ENCODE measurements at places on chromosomes 13 and 19.

DNA sequence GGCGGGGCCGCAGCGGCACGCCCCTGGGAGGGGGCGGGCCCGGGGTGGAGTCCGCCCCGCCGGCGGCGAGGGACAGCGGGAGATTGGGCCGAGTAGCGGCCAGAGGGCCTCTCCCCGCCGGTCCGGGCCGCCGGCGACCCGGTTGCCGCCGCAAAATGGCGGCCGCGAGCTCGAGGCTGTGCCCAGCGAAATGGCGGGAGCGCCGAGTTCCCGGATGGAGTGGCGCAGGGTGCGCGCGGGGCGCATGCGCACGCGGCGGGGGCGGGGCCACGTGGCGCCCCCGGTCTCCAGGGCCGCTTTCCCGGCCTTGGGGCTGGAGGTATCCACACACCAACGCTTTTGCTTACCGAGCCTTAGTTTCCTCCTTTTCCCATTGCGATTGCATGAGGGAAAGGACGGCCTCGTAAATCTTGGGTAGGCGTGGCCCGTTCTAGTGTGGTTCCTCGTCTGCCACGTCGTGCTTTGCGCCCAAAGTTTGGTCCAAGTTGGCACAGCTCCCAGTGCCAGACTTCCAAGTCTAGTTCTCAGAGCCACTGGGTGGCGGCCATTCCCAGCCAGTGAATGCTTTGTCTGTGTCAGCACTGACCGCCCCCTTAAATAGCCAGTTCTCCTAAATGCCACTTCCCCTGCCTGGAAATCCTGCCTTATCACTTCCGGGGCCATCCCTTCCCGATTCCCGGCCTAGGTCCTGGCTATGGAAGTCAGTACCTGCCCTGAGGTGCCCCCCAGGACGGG is 513 bp downstream of the CIRBP start:
- DNase-seq = peak; percentile 87

GRCh38 chr13:103022336-103022735 is 43.9 kb downstream of the SLC10A2 start:
- DNase-seq = no peak

GRCh38 chr19:29771708-29772414 is 39.9 kb upstream of the CCNE1 start:
- DNase-seq = peak; percentile 47

DNA sequence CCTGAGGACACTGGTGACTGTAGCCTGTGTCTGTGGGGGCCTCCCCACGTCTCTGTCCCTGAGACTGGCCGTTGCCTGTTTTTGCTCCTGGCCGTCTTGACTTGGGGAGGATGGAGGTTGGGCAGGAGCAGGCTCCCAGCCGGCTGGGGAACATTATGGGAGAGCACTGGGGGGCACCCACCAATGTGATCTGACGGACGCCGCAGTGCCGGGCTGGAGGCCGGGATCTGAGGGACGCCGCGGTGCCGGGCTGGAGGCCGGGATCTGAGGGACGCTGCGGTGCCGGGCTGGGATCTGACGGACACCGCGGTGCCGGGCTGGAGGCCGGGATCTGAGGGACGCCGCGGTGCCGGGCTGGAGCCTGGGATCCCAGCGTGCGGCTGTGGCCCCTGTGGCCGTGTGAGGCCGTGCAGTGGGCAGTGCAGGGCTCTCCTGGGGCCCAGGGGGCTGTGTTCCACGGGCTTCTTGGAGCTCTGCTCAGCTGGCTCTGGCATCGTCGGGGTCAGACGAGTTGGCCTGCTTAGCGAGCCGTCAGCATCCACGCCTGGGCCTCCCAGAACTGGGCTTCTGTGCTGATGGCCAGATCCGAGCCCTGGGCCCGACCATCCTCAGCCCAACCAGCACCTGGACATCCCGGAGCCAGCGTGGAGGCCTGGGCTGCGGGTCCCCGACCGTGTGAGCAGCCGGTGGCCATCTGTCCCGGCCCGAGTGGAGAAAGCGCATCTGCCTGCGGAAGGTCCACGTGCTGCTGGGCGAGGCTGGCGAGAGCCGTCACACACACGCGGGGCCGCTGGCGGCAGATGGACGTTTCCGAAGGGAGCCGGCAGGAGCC is 45.8 kb downstream of the GAS6 start:
- no peak for DNase-seq

GRCh38 chr13:91546900-91547299 is 148.5 kb downstream of the GPC5 start:
- no peak for DNase-seq

- DNase-seq = no peak
These were observed 3.0 kb upstream of the IL12RB1 start for GRCh38 chr19:18089726-18090125.

GRCh38 chr19:49415102-49415809 is 8.0 kb downstream of the PTH2 start:
- DNase-seq = no peak

DNA sequence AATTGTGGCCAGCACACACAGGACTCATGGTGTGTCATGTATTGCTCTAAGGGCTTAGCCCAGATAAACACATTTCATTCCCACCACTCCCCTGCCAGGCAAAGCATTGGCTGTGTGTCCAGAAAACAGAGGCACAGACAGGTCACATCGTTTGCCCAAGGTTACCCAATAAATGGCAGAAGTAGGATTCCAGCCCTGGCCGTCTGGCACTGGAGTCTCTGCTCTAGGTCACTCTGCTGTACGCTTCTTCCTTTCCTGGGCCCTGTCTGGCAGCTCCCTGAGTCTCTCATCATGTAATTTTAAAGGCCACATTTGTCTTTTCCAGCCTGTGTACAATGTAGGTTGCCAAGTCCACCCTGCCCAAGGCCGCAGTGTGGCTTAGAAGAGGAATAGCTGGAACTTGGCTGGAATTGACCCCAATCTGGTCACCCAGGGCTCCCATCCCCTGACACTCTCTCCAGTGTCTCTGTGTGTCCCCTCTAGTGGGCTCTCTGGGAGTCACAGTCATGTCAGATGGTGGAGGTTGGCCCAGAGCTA is 264.5 kb upstream of the TSHZ3 start:
- DNase-seq = no peak

DNA sequence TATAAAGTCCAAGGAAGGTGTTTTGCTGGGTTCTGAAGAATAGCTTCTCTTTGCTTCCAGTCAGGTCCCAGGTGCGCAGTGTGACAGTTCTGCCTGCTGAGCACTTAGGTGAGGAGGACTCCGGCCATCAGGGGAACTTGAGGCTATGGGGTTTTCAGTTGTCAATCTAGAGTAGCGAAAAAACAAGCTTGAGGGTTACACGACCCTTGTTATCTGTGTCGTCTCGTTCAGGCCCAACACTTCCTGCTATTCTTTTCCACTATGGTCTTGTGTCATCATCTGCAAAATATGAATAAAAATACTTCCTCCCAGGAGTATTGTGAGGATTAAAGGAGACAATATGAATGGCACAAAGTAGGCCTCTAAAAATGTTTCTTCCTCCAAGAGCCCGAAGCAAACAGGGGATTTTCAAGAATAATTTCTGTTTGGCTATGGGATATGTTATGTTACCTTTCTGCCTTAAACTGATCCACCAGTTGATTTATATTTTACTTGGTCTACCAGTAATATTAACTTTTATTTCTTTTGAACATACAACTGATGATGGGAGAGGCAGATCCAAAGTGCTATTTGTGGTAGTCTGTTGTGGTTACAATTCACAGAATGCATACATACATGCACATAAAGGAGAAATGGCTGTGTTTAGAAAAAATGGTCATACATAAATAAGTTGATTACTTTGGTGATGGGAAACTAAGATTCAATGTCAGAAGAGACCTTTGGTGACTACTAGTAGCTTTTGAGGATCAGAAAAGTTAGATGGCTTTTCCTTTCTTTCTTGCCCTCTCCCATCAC is 40.5 kb upstream of the RCBTB2 start:
- no peak for DNase-seq

GRCh38 chr19:50851620-50852019 is 3.1 kb upstream of the KLK3 start:
- no peak for DNase-seq

DNA sequence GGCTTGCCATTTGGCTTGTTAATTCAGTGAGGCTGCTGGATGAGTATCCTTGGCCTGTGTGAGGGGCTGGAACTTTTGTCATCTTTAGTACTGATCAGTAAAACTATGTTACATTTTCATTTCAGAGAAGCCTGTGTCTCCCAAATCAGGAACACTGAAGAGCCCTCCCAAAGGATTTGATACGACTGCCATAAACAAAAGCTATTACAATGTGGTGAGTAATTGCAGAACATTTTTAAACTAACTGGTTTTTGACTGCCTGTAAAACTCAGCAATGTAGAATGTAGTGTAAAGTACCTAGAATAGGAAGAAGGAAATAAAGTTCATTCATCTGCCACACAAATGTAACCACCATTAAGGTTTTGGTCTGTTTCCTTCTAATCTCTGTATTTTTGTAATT is 87.4 kb upstream of the TEX29 start:
- no peak for DNase-seq

GRCh38 chr13:95228130-95228529 is 73.1 kb downstream of the ABCC4 start:
- DNase-seq = no peak

- DNase-seq = no peak
These were observed 85.8 kb upstream of the ZNF91 start for GRCh38 chr19:23481043-23481442.

- DNase-seq = no peak
These were observed 162.0 kb downstream of the EFNB2 start for GRCh38 chr13:106373304-106373988.

DNA sequence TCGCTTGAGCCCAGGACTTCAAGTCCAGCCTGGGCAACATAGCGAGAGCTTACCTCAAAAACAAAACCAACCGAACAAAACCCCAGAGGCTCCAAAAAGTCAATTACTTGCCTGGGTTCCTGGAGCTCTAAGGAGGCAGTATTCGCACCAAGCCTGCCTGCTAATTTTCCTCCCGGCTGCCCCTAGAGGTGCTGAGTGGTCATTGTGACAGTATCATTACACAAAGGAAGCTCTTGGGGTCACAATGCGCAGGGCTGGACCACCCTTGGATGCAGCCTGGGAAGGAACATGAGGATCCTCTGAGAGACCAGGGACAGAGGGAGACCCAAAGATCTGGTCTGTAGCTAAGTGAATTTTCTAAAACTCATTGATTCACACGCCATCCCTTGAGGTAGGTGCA is 8.5 kb upstream of the PEX11G start:
- no peak for DNase-seq

GRCh38 chr13:110239280-110240125 is 67.5 kb downstream of the COL4A1 start:
- no peak for DNase-seq

GRCh38 chr19:17727843-17728242 is 8.6 kb downstream of the MAP1S start:
- DNase-seq = no peak

DNA sequence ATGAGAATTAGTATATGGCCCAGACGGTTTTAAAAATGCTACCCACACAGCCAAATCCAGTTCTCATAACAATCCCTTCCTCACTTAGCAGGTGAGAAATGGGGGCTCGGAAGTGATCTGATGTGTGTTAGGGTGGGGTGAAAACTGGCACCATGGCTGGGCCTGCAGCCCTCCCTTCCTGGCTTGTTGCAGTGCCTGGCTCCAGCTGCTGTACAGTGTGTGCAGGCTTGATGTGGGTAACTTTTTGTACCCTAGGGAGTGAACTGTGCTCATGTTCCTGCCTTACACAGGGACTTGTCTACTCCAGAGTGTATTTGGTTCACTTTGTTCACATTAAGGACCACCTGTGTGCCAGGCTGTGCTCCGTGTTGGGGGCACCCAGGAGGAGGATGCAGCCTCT is 177.2 kb downstream of the LMO7 start:
- no peak for DNase-seq

GRCh38 chr19:42475366-42475765 is 32.6 kb upstream of the CXCL17 start:
- no peak for DNase-seq

- DNase-seq = no peak
These were observed 40.8 kb downstream of the RCBTB2 start for GRCh38 chr13:48492096-48492440.

GRCh38 chr13:97630725-97631124 is 196.8 kb downstream of the RAP2A start:
- DNase-seq = no peak

- no peak for DNase-seq
These were observed 13.5 kb downstream of the DPF1 start for GRCh38 chr19:38210458-38210987.

GRCh38 chr13:37647031-37647650 is 48.6 kb upstream of the POSTN start:
- DNase-seq = no peak

DNA sequence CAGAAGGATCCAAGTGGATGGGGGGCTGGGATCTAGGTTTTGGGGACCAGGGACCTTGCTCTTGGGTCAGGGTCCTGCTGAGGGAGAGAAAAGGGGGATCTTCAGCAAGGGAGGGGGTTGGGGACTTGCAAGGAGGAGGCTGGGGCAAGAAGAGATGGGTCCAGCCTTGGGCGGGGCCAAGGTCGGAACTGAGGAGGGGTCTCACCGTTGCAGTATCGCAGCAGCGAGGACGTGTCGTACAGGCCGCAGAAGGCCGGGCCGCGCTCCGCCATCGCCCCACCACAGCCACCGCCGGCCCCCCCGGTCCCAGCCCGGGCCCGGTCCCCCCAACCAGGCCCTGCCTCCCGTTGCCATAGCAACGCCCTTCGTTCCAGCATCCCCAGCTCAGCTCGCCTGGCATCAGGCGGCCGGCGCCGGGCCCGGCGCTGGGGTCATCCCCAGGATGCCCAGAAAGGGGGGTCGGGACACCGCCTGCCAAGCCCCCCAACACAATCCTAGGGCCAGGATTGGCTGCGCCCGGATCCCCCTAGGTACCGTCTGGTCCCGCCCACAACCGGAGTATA is 6.0 kb upstream of the EML2 start:
- no peak for DNase-seq

- no peak for DNase-seq
These were observed 84.2 kb downstream of the TNFRSF19 start for GRCh38 chr13:23654111-23655110.

GRCh38 chr19:23789246-23789645 is 30.6 kb upstream of the ZNF681 start:
- DNase-seq = no peak

DNA sequence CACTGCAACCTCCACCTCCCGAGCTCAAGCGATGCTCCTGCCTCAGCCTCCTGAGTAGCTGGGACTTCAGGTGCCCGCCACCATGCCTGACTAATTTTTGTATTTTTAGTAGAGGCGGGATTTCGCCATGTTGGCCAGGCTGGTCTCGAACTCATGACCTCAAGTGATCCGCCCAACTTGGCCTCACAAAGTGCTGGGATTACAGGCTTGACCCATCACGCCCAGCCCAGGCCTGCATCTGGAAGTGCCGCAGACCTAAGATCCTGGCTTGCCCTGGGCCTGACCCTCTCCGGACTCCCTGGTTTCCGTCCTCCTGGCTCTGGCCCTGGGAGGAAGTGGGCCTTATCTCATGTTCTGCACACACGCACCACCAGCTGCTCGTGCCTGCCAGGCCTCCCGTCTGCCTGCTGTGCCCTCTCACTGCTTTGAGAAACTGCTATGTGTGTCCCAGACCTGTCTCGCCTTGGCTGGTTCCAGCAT is 4.7 kb upstream of the PTGIR start:
- no peak for DNase-seq

- no peak for DNase-seq
These were observed 9.8 kb downstream of the CHST8 start for GRCh38 chr19:33631609-33631973.

- DNase-seq = no peak
These were observed 703.3 kb upstream of the ARGLU1 start for GRCh38 chr13:107271227-107271626.

All from LoVo (cell line).